ENCODE measurements at places on chromosomes 2 and 18.

DNA sequence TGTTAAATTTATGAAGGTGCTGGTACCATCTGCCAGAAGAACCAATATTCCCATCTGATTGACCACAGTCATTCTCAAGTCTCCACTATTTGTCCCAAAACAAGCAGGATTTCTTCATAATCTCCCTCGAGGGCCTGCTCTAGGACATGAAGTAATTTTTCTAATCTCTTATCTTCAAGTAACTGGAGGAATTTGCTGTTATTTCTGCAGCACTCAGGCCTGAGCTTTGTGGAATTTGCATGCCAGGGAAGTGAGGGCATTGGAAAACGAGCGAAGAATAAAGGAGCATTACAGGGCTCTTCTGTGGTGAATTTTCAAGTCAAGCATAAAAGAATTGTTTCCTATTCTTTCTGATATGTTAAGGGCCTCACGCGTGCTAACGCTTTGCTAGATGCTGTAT is 161.2 kb upstream of the EPAS1 start:
- no peak for DNase-seq

DNA sequence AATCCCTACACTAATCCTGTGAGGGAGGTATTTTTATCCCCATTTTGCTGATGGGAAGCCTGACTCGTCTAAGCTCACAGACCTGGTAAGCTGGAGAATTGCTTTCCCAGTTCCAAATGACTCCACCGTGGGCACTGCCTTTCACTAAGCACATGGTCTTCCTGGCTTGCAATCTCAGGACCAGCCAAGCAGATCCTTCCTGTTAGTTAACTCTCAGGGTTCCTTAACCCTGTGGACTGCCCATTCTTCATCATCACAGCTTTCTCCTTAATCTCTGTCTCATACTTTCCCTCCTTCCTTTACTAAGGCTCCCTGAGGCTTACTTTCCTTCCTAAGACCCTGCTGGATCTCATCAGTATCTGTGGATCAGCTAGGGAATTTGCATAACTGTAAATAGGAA is 122.2 kb upstream of the ZEB2 start:
- no peak for DNase-seq

DNA sequence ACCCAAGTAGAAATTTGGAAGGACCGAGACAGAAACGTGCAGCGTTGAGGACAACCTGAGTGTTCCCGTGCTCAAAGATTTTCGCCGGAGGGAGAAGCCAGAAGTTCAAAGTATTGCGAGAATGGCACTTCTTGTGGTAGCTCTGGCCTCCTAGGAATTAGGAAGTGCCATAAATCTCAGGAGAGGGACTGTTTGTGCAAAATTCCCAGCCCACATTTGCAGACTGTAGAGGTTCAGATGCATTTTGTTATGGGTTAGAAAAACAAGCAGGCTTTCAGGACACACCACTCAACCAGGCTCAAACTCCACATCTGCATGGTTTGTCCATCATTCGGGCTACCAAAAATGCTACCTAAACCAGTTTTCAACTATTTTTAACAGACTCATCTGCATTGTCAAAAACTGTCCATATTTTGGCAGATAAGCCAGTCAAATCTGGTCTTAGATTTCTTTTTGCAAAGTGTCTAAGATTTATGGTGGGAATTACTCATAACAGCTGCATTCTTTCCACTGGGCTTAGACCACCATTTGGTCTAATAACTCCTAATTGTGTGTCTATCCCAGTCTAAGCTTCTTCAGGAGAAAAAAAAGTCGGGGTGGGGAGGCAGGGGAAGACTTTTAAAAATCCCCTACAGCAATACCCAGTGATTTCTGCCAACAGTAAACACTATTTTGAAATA is 422.9 kb downstream of the ARHGAP15 start:
- DNase-seq: no peak

DNA sequence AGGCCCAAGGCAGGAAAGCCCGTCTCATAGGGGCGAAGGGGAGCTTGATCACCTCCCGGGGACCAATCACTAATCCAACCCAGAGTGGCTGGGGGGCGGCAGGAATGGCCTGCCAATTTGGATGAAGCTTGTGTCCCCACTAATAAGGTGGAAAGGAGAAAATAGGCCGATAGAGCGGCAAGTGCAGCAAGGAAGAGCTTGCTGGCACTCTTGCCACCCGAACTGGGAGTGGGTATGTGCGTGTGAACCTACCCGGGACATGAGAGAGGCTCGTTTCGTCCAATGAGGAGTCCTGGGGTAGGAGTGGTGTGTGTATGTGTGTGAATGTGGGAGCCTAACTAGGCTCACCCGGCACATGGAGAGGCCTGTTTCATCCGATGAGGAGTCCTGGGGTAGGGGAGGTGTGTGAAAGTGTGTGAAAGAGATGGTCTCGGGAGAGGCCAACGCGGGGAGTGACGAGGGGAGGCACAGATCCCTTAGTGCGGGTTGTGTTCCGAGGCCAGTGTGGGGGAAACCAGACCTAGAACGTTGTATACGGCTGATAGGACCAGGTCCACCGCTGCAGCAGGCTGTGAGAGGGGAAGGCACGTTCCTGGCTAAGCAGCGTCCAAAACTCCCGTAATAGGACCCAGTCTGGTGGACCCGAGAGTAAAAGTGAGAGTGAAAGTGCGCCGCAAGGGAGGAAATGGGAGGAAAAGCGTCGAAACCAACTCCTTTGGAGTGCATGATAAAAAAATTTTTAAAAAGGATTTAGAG is 47.1 kb upstream of the SELENOI start:
- DNase-seq: peak; percentile 65

GRCh38 chr18:4603955-4604354 is 148.8 kb upstream of the DLGAP1 start:
- DNase-seq: no peak

- DNase-seq: no peak
These were observed 28.3 kb upstream of the SLC40A1 start for GRCh38 chr2:189608795-189609422.

DNA sequence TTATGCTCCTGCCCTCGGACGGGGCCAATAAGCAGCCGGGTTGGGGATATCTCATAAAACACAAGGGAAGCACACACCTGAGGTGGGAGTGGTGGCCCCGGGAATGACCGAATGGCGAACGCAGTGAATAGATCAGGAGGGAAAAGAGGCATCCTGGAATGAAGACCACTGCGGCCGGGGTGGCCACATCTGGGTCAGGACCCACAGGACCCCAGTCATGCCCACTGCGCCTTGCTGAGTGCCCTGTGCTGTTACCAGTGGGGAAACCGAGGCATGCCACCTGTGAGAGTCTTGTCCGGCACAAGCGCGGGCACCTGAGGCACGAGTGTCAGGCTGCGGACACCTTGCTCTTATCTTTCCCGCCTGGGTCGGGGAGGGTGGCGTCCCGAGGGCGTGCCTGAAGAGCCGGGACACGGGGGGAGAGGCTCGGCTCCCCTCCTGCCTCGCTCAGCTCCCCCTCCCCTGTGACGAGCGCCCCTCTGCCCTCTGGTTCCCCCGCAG is 1.6 kb downstream of the PDCD1 start:
- no peak for DNase-seq

GRCh38 chr2:121256720-121257479 is 28.1 kb downstream of the TFCP2L1 start:
- no peak for DNase-seq

DNA sequence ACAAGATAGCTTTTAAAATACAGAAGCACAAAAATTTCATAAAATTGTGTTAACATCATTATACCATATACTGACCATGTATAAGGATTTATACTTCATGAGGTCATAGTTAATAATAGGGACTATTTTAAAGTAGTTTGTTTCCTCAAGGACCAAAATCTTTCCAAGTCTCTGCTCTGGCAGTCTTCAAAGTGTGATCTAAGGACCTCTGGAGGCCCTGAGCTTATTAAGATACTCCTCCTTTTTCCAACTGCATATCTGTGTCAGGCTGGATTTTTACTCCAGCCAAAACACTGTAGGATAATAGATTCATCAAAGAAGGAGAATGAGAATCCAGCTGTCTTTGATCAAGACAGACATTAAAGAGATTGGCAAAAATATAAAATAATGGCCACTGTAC is 1.7 kb upstream of the SCYGR2 start:
- DNase-seq: no peak

DNA sequence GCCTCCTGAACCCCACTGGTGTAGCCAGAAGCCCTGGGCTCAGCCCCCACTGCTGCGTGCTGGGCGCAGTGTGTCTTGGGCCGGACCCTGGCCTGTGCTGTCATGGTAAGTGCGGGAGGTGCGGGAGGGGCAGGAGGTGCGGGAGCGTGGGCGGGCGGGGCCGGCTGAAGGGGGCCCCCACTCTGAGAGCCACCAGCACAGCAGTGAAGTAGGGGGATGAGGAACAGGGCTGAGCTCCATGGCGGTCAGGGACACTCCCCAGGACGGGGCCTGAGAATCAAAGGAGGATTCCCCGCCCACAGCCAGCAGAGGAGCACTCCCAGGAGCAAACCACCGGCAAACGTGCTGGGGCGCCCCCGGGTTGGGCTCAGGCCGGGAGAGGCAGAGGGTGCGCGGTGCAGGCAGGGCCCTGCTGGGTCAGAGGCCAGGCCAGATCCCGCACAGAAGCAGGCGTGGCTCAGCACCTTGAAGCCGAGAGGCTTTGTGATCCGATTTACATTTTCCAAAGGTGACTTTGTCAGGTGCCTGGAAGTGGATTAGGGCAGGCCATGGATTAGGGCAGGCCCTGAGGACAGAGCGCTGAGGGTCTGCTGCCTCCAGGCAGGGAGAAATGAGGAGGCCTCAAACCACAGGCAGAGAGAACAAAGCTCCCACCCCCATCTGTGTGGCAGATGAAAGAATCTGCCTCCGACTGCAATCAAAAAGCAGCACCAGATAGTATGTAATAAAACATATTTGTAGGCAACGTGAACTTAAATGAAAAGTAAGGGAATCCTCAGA is 152.0 kb upstream of the RAB6C start:
- DNase-seq: no peak

DNA sequence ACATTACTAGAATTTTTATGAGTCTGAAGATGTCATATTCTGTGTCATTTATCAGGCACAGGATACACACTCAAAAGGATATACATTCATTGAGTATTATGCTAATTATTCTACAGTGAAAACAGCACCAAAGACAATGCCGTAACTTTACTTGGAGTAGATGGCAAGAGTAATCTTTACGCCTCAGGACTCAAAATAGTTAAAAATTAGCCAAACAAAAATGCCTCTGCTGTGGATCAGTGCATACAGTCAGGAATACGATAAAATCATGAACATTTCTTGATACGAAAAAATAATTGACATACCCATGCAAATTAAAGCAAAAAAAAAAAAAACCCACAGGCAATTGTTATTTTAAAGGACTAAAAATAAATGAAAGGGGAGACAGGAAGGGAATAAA is 129.7 kb downstream of the NETO1 start:
- no peak for DNase-seq

All from CD4-positive, alpha-beta T cell (primary cell).